NCI-H2171 treated with DMSO at 0.1 percent for 48 hours (cell line): ENCODE measurements at places on chromosomes 1 and 21.

DNA sequence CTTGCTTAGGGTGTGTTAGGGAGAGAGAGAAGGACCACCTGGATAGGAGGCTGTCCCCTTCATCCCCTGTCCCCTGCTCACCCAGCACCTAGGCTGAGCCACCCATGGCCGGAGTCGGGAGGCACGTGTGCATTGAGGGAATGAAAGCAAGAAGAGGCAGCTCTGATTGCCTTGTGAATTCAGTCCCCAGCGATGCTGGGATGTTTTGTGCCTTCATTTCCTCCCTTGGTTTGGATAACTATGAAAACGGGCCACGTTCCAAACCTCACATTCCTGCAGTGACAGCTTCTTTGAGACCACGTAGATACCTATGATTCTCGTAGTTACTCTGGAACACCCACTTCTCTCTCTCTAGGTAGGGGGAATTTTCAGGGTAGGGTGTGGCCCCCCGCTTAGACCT, 67.1 kb downstream of the MAN1C1 start:
- DNase-seq: no peak

DNA sequence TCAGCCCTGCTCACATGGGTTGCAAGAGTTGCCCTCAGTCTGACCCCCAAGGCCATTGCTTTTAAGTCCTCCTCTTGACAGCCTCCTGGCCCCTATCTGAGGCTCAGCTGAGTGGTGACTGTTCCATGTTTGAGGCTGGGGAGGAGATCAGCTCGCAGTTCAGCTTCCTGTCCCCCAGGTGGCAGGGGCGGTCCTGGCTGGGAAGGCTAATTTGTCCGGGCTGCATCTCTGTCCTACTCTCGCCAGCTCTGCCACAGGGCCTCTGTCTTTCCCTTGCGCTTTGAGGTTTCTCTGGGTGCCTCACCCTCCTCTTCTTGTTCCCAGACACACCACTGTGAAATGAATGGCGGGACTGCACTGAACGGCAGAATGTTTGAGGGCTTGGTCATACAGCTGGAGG, 157.3 kb downstream of the KCNJ6 start:
- peak; percentile 67 for DNase-seq

DNA sequence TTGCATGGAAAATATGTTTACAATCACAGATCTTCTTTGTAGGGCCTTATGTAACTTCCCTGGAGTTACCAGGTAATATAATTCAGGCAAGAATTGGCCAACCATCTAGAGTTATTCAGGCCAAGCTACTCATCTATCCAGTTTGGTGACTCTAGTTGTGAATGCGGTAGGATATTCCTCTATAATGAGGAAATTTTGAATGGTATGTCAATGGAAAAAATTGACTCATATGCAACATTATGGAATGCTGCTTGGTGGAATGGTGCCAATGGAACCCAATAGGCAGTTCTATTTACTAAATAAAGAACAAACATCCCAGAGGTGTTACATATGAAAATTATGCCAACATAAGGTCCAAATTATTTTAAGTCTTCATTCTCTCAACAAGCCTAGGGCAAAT, 5.6 kb upstream of the TNFSF18 start:
- no peak for DNase-seq

- no peak for DNase-seq
These were observed 523.6 kb upstream of the PLXNA2 start for GRCh38 chr1:208767816-208768215.

DNA sequence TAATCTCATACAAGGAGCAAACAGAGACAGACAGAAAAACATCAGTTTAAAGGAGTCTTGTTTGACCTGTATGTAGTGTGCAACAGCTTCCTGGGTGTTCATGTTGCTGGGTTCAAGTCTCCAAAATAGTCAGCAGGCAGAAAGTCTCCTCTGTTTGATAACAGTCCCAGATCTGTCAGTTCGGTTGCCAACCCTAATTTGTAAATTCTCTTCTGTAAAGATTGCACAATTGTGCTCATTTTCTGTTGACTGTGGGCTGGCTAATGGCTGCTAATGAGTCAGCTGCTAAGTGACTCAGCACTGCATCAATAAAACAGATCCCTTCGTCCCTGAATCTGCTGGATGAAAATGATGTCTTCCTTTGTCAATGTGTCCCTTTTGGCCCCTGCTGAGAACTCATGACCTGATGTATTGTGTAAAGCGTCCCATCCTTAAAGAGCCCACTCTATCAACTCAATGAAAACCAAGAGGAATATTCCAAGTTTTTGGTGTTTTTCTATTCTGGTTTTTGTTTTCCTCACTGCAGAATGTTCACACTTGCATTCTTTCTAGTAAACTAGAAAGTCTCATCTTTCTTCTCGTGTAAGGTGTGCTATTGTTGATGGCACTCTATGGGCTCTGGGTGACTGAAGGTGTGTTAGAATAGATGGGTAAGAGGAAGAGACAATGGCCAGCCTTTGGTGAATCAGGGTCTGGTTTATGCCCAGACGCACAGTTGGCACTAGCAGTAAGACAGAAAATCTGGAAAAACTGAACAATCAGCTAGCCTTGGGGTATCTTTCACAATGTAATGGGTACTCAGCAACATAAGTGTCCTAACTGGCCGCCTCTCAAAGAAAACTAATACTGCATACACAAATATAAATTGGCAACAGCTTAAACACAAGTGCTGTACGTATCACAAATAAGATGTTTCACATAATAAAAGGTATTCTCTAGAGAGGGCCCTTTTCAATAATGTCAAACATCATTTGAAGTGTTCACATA, 75.1 kb upstream of the SIPA1L2 start:
- DNase-seq: no peak

- no peak for DNase-seq
These were observed 51.2 kb downstream of the SIPA1L2 start for GRCh38 chr1:232578651-232579195.

DNA sequence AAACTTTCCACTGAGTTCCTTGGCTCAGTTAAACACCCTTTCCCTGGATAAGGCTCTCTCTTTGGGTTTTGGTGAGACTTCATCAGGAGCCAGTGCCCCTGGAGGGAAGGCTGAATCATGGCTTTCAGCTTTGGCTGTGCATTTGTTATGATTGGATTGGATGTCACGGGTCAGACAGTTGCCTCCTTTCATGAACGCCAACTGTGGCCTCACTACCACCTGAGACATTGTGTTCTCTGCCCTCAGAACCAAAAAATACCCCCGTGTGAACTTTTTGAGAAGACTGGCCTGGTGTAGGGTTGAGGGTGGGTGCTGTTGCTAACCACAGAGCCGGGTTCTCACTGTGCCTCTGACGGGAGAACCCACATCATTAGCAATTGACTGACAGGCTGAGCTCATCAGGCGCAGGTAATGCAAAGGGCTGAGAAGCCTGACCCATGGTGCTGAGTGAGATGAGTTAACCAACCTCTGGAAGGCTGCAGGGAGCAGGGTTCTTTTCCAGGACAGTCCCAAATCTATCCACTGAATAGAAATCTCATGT, 65.6 kb downstream of the HHAT start:
- DNase-seq: peak; percentile 13

GRCh38 chr1:67575861-67576260, 109.1 kb upstream of the GADD45A start:
- peak; percentile 59 for DNase-seq

DNA sequence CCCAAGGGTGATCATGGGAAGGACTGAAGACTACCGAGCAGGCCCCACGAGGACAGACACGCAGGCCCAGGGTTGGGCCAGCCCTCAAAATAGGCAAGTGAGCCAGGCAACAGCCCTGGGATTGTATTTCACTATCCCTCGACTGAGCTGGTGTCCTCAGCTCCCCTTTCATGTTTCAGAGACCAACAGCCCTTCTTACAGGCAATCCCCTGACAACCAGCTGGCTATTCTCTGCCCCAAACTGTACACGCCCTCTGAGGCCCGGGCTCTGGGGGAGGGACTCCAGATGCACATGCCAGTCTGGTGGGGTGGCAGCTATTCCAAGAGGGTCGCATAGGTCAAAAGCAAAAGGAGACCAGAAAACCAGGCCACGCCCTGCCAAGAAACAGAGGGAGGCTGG, 243.0 kb downstream of the TOMM20 start:
- DNase-seq: peak; percentile 40

DNA sequence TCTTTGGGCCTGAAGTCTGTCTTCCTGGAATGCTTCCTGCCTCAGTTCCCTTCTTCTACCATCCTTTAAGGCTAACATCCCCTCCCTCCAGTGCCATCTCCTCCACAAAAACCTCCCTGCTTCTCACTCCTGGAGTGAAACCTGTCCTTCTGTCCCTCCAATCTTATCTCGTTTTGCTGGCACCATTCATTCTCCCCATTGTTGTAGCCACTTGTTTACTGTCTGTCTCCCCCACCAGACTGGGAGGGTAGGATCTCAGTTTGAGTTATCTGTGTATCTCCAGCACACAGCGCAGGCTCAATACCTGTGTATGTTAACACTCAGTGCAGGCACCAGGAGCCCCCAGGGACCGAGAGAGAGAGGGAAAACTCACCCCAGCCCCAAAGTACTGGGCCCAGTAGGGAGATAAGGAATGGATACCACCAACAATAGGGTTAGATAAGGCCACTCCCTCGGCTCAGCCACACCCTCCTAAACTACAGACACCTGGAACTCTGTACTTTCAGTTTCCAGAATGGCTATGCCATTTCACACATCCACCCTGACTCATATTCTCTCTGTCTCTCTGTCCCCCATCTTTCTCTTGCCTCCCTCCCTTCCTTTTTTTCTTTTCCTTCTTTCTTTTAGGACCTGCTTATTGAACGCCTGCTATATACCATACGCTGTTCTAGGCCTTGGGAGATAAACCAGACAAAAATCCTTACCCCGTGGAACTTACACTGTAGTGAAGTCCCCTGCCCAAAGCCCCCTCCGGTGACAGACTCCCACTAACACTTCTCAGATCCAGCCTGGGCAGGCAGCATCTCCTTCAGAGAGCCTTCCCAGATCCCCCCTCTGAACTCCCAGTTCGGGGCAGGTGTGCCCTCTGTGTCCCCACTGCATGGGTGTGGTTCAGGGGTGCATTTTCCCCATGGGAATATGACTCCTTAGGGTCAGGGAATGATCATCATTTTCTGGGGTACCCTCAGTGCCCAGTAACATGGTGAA, 3.3 kb upstream of the SSBP3 start:
- peak; percentile 56 for DNase-seq

GRCh38 chr21:41683815-41684214, 83.0 kb downstream of the RIPK4 start:
- no peak for DNase-seq

DNA sequence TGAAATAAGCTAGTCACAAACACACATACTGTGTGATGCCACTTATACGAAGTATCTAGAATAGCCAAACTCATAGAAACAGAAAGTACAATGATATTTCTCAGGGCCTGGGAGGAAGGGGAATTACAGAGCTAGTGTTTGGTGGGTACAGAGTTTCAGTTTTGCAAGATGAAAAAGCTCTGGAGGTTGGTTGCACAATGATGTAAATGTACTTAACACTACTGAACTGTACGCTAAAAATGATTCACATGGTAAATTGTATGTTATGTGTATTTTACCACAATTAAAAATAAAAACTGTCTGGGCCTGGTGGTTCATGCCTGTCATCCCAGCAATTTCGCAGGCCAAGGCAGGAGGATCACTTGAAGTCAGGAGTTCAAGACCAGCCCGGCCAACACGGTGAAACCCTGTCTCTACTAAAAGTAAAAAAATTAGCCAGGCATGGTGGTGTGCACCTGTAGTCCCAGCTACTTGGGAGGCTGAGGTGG, 15.3 kb upstream of the FHAD1 start:
- no peak for DNase-seq

GRCh38 chr21:18716578-18717138, 313.1 kb upstream of the TMPRSS15 start:
- no peak for DNase-seq

DNA sequence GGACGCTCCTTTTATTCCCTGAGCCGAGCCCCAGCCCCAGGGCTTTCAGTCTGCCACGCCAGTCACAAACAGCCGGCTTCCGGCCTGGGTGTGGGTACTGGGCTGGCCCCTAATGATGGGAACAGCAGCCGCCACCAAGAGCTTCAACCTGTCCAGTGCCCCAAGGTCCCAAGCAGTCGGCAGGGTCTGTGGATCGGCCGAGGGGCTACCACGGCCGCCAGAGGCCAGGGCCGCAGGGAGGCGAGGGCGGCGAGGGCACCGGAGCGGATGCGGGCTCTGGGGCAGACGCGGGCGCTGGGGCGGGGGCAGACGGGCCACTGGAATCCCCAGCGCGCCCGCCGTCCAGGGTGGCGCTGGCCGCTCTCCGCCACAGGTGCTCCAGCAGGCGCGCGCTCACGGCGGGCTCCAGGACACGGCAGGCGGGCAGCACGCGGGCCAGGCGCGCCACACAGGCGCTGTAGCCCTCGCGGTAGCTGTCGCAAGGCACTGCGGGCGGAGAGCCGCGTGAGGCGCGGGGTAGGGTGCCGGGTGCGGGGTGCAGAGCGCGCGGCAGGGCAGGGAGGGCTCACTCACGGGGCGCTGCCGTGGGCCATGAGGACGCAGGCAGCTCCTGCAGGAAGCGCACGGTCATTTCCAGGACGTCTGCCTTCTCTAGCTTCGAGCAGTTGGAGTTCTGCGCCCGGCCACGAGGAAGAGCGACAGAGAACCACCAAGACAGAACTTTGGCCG, 887 bp downstream of the HES2 start:
- DNase-seq: no peak

DNA sequence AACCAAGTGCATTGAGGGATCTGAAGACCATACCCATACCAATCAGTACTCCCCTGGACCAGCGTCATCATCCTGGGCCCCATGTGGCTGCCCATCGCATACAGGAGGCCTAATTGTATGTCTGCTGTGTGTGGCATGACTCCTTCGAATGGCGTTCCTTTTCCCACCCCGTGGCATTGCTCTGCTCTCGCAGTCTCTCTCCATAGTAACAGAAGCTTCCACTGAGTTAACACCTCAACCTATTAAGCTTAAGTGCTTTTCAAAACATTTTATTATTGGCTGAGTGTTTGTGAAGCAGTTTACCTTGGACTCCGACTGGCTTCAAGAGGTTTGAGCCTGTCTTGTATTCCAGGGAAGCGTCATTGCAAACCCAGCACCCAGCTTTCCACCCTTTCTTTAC, 187.1 kb upstream of the LMO4 start:
- DNase-seq: no peak

- no peak for DNase-seq
These were observed 216.2 kb upstream of the SAMSN1 start for GRCh38 chr21:14762327-14762726.

DNA sequence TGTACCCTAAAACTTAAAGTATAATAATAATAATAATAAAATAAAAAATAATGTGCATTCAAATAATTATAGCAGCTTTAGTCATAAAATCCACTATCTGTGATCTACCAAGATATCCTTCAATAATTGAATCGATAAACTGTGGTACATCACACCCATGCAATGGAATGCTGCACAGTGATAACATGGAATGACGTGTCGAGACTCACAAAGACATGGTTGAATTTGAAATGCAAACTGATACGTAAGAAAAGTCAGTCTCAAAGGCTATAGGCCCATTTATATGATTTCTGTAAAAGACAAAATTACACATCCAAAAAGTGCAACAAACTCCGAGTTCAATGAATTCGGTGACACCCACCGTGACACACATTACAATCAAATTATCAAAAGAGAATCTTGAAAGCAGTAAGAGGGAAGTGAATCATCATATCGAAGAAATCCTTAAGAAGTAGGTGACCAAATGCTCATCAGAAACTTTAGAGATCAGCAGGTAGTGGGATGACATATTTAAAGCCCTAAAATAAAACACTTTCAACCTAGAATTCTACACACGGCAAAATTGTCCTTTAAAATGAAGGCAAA, 5.2 kb upstream of the SPRR2E start:
- DNase-seq: no peak

GRCh38 chr1:22863766-22864165, 108.9 kb downstream of the LACTBL1 start:
- DNase-seq: no peak
